ENCODE measurements at places on chromosomes 7 and 10.
A peak's percentile ranks its signal among the peaks of the same experiment; 100 is the strongest.

GRCh38 chr7:73876361-73876760, 15.4 kb downstream of the TMEM270 start:
- no peak for DNase-seq

- no peak for DNase-seq
Observed at GRCh38 chr10:114356751-114357514, 47.4 kb downstream of the AFAP1L2 start.

- DNase-seq: no peak
Observed at GRCh38 chr10:113285305-113285704, 267.5 kb upstream of the HABP2 start.

GRCh38 chr10:126277181-126277580, 111.1 kb downstream of the ADAM12 start:
- DNase-seq: no peak

GRCh38 chr7:79454361-79454960, 994 bp upstream of the MAGI2 start:
- no peak for DNase-seq

GRCh38 chr7:130488392-130489139, 3.3 kb upstream of the MEST start:
- DNase-seq: no peak

GRCh38 chr10:71763352-71764127, 9.8 kb downstream of the VSIR start:
- no peak for DNase-seq

DNA sequence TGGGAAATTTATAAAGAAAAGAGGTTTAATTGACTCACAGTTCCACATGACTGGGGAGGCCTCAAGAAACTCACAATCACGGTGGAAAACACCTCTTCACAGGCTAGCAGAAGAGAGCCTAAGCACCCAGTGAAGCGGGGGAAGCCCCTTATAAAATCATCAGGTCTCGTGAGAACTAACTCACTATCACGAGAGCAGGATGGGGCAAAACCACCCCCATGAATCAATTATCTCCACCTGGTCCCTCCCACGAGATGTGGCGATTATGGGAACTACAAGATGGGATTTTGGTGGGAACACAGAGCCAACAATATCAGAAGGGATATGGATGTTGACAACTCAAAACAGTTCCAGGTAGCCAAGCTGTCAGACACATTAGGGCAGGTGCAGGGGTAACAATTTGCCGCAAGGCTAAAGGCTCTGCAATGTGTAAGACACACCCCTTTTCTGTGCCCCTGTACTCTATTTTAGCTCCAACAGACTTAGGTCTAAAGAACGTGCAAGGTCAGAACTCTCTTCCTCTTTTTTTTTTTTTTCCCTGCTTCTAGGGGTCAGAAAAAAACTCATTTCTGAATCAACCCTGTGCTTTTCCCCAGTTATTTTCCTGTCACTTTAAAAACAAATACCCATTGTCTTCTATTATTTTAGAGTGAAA, 30.7 kb upstream of the RBM20 start:
- DNase-seq: no peak

- no peak for DNase-seq
Observed at GRCh38 chr10:76298329-76298728, 866.9 kb downstream of the LRMDA start.

DNA sequence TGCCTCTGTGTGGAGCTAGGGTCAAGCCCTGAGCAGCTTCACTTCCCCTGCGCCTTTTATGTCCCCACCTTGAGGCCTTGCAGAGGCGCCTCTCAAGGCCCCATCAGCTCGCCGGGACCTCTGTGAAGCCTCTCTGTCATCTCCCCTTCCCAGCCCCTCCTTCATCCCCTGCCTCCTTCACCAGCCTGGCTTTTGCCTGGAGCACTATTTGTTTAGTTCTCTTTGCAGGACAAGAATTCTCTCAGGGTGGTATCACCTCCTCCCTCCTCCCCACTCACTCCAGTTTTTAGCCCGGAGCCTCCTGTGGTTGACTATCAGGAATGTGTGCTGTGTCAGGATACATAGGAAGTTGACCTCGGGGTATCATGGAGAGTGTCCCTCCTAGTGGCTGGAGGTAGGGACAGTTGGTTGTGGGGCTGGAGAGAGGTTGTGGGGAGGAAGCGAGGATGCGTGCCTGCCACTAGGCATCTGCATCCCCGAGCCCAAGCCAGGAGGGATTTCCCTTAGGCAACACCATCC, 89.8 kb upstream of the ANLN start:
- no peak for DNase-seq

- no peak for DNase-seq
Observed at GRCh38 chr7:92835261-92835850, 1.0 kb downstream of the CDK6 start.

- DNase-seq: no peak
Observed at GRCh38 chr10:11207560-11207844, 189.8 kb downstream of the CELF2 start.

DNA sequence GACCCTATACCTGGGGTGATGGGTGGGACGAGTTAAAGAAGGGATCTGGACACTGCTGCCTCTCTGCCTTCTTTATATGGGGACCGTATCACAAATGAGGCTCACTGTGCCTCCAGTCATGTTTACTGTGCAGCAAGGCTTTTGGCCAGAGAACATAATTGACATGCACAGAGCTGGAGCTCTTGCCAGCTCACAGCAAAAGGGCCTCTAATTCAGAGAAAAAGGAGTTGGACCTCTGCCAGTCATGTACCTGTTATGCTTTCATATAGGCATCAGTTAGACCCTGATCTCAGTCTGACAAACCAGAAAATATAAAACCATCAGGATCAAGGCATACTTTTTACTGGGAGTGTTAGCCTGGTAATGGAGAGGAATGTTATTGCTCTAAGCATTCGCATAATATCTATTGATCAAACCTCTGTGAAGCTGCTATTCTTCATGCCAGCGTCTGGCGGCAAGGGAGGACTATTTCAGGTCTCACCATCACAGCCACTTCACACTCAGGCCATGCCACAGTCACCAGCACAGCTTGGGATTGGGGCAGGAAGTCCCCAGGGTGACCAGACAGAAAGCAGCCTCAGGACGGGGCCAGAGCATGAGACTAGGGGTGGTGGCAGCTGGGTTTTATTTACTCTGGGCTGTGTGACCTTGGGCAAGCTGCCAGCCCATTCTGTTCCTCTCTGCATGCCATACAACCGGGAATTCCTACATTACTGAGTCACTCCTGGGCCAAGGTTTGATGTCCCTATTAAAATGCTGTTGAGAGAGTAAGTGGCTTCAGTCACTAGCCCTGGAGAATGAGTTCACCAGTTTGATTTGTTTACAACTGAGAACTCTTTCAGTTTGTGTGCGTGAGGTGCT, 90.1 kb downstream of the NPSR1 start:
- DNase-seq: peak; percentile 87

Data from retinal pigment epithelial cell (primary cell).